Hematopoietic multipotent progenitor cell treated with erythropoietin and hydrocortisone succinate and interleukin-3 and kit ligand, for 15 days (in vitro differentiated cells): ENCODE measurements at places on chromosomes 6 and 20.

GRCh38 chr20:54203281-54203680 is 4.6 kb upstream of the PFDN4 start:
- no peak for DNase-seq

DNA sequence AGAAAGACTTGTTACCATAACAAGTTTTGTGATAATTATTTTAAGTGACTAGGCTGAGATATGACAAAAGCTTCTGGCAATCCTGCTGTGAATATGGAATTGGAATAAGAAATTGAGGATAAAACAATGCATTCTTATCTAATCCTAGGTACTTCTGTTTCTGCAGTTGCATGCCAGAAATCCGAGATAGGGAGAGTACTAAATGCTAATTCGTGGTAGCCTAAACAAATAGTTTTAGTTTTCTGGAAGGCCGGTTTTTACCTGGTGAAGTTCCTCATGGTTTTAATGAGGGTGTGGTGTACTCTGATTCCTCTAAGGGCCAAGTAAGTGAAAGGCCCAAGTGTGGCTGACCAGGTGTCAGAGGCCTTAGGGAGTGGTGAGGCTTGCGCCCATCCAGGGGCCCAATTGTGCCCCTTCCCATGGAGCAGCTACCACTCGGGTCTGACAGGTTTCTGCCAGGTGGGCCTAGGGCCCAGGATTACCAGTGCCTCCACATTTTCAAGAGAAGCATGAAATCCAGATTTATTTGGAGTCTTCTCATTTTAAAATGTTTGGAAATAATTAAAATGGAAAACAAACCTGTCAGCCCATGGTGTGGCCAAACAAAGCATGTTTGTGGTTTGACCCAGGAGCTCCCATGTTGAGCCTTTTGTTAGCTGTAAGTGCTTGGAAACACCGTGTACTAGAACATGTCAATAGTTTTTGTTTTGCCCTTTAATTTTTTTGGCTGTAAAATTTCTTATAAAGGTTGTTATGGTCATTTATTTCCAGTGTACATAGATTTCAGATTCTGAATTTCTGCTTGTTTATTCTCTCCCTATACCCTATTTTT is 6.6 kb downstream of the PLCB4 start:
- no peak for DNase-seq

GRCh38 chr20:60352017-60352416 is 393.8 kb downstream of the CDH26 start:
- no peak for DNase-seq

- DNase-seq: no peak
Observed at GRCh38 chr20:62816031-62816883, 593 bp upstream of the COL9A3 start.

DNA sequence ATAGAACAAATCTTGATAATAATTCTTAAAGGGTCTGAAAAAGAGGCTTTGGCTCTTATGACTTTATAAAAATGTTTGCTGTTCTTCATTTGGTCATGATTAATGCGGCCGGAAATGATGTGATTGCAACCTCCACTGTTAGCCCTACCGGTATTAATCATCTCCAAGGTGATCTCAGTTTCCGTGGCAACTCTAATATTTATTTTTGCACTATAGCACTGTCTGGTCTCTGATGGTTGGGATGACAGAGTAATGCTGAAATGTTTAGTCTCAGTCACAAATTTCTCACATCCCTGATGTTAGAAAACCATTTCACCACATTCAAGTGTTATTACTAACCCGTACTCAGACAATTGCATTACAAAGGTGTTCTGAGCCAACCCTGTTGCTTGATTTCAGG is 87.4 kb downstream of the TMEM200A start:
- no peak for DNase-seq

GRCh38 chr6:35036828-35037663 is 104.1 kb downstream of the TCP11 start:
- DNase-seq: no peak

DNA sequence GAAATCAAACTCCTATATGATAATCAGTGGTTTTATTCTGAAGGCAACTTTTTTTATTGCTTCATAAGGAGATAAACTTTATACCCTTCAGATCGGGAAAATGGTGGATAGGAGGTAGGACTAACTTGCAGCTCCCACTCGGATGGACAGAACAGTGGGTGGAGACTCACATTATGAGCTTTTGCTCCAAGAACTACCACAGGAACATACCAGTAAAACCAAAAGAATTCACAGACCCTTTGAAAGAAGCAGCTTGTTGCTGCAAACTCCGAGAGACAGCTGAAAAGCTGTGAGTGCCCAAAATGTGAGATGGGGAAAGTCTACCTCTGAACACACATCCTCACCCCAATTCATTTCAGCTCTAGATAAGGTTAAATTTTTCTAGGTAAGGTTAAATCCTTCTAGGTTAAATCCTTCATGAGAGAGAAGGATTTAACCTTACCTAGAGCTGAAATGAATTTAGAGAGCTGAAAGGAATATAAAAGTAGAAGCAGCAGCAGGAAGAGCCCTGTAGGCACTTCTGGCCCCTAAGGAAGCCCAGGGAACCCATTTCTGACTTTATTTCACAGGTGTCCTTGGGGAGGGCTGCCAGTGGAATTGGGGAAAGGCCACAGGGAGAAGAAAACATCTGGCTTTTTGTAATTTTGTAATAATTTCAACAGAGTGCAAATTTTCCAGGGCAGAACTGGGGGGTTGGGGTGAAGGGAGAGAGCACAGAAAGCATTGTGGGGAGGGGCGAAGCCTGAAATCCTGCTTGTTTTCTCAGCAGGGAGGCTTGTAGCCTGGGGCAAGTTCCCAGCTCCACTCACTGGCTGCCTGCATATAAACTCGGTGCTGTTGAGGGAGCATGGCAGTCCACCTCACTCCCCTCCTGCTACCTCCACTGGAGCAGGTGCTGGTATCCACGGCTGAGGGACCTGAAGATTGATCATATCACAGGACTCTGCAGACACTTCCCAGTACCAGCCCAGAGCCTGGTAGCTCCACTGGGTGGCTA is 65.9 kb upstream of the HCRTR2 start:
- no peak for DNase-seq

DNA sequence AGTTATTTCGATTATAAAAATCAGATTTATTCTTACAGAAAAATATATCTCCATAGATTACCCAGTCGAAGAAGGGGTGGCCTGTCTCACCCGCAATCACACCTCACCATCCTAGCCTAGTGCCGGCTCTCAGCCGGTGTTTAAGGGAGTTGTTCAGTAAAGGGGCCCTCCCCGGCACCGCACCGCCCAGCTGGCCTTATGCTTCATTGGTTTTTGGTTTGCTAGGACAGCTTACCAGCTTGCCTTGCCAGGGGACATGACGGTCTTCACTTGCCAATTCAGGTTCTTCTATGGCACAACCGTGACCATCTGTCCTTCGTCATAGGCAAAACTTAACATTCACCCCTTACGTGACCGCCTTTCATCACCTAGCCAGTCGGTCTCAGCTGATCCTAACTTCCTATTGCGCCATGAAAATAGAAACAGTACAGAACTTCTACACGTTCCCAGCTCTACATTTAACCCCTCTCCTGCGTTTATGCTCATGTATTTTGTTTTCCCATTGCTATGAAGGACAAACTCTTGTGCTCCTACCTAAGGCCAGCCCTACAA is 44.7 kb upstream of the SLC22A16 start:
- no peak for DNase-seq

DNA sequence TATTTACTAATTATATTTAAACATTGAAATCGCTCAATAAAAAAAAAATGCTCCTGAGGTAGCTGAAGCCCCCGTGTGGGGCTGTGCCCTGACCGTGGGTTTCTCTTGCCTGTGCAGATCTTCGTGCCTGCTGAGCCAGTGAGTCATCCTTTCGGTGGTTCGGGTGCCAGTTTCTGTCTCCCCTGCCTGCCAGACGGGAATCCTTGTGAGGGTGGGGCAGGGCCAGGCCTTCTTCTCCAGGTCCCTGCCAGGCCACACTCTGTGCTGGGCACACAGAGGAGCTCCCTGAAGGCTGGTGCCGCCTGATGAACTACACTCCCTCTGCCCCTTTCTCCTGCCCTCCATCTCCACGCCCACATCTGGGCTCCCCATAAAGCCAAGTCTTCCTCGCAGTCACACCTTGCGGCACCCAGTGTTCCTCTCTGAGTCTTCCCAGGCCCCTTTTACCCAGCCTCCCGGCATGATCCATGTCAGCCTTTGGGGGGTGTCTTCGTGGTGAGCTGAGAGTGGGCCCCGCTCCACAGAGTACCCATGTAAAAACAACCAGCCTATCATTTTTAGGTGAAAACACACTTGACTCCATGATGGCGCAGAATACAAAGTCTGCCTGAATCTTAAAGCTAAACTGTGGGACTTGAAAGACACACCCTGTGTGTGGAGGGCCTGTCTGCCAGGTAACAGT is 19.3 kb downstream of the FGD2 start:
- DNase-seq: peak; percentile 63

- no peak for DNase-seq
Observed at GRCh38 chr6:210104-210456, 82.2 kb upstream of the DUSP22 start.

DNA sequence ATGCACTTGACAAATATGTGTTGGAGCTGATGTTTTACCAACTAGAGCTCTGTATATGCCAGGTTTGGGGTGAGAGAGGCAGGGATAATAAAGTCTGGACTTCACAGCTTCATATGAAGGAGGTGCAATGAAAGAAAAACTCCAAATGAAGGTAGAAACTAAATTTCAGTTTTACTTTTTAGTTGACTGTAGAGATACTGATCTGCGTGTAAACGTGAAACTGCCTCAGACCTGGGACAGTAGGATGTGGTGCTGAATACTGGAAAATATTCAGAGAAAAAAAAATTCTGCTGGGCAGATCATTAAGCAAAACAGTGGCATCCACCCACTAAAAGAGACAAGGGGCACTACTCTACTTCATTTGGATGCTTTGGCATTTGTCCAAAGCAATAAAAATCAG is 94.5 kb downstream of the BACH2 start:
- no peak for DNase-seq

DNA sequence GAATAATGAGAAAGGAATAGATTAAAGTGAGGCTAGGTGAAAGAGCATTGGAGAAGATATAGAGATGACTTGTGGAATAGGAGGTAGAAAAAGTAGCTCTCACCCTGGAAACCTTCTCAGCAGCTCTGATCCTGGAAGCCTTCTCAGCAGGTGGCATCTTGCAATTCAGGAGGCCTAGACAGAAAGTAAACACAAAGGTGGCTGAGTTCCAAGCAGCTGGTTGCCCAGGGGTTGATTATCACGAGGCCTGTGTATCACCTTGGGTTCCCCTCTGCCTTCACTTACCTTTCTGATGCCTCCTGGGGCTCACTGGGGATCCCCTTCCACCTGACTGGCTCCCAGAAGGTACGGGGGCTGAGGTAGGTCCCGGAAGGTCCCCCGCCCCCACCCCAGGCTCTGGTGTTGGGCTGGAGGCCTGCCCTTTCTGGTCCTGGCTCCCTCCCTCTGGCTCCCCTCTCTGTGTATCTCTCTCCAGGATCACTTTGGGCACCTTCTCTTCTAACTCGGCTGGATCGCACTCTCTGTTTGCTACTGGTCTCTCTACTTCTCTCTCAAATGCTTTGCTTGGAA is 9.7 kb downstream of the MDC1 start:
- DNase-seq: no peak

- peak; percentile 21 for DNase-seq
Observed at GRCh38 chr20:32325706-32326503, 32.2 kb upstream of the ASXL1 start.

GRCh38 chr6:16206595-16207037 is 31.8 kb upstream of the GMPR start:
- DNase-seq: peak; percentile 80

GRCh38 chr6:156698239-156699016 is 78.8 kb upstream of the ARID1B start:
- no peak for DNase-seq

- no peak for DNase-seq
Observed at GRCh38 chr6:41273714-41274113, 12.8 kb downstream of the TREM1 start.

- DNase-seq: no peak
Observed at GRCh38 chr20:5264807-5265661, 51.7 kb downstream of the PROKR2 start.

DNA sequence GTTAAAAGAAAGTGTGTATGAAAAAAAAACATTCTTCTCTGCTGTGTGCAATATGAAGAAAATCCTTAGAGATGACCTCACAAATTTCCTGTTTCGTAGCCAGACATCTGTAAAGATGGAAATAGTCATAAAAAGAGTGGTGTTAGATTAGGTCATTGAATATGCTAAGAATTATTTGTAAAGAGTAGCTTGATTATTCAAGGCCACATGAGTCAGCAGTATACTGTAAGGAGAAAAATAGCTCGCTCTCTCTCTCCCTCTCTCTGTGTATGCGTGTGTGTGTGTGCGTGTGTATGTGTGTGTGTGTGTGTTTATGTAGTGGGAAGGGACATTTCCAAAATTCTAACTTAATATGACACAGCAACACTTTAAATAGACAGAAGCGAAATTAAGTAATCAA is 78.8 kb downstream of the PTCHD4 start:
- DNase-seq: no peak

DNA sequence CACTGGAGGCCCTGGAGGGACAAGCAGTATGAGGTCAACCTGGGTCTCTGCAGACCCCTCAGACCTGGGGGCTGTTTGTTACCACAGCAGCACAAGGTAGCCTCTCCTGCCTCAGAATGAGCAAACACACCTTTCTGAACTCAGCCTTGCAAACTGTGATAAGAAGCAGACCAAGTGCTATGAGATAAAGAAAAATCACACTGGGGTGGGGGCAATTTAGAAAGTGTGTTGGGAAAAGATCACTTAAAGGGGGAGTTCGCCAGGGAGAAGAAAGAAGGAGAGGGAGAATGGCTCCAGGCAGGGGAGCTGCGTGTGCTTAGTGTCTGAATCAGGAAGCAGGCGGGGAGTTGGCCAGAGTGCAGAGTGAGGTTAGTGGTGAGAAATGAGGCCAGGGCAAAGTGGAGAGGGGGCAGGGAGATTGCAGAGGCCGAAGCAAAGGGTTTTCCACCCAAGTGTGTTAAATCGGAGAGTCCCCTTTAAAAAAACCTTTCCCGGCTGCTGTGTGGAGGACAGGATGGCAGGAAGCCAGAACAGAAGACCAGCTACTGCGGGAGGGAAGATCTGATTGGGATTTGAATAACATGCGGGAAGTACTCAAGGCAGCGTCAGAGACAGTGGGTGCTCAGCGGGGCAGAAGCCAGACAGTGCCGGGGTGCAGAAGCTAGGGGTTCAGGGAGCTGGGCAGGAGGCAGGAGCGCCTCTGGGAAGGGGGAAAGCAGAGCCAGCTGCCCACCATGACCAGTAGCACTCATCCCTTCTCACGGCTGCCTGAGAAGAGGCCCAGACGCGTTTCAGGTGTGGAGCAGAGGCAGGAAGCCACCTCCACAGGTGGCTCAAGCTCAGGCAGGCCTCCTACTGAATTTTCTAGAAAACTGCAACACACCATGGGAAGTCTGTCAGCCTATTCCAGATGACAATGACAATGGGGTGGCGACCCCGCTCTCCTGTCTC is 9.0 kb downstream of the ADA start:
- no peak for DNase-seq

DNA sequence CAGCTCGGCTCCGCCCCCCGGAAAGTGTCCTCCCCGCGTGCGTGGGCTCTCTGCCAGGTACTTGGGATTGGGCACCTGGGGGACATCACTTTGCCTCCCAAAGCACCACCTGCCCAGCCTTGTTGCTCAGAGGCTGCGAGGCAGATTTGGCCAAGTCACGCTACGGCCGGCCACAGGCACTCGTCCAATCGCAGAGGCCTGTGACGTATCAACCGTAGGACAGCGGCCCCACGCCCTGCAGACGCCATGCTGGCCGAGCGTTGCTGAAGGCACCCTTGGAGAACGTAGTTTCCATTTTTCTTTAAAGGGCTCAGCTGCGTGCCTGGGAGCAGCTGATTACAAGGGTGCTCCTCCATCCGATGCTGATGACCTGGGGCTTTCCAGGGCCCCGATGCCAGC is 3.1 kb downstream of the NTSR1 start:
- no peak for DNase-seq
